ENCODE measurements at places on chromosomes 7 and 10.

- DNase-seq = no peak
Observed at GRCh38 chr7:107668296-107668695, 7.7 kb downstream of the SLC26A4 start.

DNA sequence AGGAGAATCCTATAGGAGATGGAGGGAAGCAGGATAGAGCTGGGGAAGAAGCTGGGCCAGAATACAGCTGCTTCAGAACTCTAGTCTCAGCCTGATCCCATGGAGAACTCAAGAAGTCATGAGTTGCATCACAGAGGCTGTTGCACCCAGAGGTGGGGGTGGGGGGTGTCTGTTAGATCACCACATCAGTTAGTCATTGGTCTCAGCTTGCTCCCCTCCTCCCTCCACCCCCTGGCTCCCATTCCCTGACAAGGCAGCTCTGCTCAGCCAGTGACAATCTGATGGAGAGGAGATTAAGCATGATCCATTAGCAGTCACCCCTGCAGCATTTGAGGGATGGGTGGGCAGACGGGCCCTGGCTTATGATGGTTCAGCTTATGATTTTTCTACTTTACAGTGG lies 58.4 kb upstream of the FGL2 start:
- DNase-seq = no peak

- peak; percentile 50 for DNase-seq
Observed at GRCh38 chr7:2104107-2104710, 128.5 kb downstream of the MAD1L1 start.

DNA sequence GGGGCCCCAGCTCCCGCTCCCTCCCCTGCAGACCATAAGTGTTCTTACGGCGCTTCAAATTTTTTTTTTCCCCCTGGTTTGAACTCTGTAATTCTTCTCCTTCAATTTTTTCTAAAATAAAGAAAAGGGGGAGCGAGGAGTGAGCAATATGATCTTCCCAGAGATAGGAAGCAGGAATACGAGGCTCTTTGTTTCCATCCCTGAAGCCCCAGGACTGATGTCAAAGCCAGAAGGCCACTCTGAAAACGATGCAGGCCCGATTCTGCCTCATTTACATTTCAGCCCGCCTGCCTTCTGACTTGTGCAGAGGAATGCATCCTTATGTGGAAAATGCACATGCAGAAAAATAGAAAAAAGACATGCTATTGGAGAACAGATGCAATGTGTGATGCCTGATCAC lies 401.5 kb upstream of the MKI67 start:
- no peak for DNase-seq

GRCh38 chr10:120016906-120017305 lies 124.4 kb downstream of the SEC23IP start:
- DNase-seq = no peak

DNA sequence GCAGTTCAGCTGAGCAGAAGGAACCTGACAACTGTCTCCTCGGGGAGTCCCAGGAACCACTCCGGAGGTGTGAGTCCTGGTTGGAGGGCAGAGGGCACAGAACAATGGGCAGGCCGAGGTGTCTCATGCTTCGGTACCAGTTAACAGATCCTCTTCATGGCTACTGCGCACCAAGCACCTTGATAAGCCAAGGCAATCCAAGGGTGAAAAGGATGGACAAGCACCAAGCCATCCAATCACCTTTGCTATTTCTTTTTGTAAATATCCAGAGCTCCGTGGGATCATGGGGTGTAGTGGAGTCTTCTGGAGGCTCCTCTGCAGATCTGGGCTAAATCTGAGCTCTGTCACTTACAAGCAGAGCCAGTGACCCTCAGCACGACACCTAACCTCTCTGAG lies 233.5 kb downstream of the WDR11 start:
- DNase-seq = no peak

DNA sequence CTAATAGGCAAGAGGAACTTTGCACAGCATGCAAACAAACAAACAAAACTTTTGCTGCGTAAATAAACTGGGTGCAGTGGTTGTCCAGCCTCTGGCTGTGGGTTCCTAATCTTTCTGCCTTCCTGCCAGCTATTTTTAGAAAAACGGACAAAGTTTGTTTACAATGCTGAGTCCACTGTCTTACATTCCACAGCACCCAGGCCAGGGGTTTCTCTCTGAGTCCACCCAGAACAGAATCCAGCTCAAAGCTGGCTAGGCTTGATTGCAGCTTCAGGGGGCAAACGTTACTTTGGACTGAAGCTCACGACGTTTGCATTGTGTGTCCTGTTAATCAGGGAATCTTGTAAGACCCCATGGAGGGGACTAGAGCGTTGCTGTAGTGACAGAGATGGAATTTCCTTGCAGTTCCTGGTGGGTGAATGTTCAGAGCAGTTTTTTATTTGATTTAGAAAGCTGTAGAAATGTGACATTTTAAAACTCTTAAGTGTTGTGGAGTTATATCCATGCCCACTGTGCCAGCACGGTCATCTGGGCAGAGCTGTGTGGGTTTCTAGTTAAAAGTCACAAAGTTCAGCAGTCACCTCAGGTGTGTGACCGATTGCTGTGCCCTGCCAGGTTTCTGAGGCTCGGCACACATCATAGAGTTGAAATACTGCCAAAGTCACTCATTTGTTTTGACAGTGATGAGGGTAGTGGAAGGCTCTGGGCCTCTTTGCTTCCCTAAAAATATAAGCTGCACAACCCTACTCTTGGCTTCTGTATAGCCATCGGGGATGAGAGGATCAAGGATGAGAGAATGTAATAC lies 247.0 kb downstream of the STK31 start:
- no peak for DNase-seq
